COR-L47 (cell line): ENCODE measurements at places on chromosomes 2 and 18.

- no peak for DNase-seq
Observed at GRCh38 chr2:129458436-129458835, 521.0 kb upstream of the RAB6C start.

- DNase-seq = no peak
Observed at GRCh38 chr2:100274076-100274475, 48.2 kb downstream of the LONRF2 start.

- no peak for DNase-seq
Observed at GRCh38 chr2:200445284-200445683, 64.6 kb downstream of the KCTD18 start.

GRCh38 chr2:155703048-155703447, 629.5 kb downstream of the NR4A2 start:
- DNase-seq = no peak

GRCh38 chr2:43109261-43109743, 117.1 kb downstream of the ZFP36L2 start:
- no peak for DNase-seq

GRCh38 chr2:208718828-208719227, 312.2 kb downstream of the PTH2R start:
- DNase-seq = no peak

DNA sequence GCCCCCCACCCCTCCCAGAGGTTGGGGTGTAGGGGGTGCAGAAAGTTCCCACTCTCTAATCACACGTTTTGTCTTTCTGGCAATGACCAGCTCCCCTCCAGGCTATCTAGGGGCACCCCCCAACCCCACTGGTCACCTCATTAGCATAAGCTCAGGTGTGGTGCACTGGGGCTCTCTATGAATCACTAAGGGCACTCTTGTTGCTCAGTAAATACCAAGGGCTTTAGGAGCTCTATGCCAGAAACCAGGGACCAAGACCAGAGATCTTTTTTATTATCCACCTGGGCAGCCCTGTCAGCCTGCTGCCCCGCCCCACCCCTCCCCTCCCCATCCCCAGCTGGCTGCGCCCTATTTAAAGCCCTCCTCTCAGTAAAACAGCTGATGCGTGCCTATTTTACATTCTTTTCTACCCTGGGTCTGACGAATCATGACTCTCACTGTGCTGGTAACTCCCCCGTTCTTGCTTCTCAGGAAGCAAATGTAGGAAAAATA, 24.3 kb downstream of the NCK2 start:
- no peak for DNase-seq

GRCh38 chr2:61187085-61187484, 25.1 kb downstream of the C2orf74 start:
- no peak for DNase-seq
